Neural crest cell (in vitro differentiated cells): ENCODE measurements at places on chromosomes 11 and 22.

- no peak for DNase-seq
Measured at GRCh38 chr11:117919341-117919740, 9.9 kb downstream of the TMPRSS13 start.

DNA sequence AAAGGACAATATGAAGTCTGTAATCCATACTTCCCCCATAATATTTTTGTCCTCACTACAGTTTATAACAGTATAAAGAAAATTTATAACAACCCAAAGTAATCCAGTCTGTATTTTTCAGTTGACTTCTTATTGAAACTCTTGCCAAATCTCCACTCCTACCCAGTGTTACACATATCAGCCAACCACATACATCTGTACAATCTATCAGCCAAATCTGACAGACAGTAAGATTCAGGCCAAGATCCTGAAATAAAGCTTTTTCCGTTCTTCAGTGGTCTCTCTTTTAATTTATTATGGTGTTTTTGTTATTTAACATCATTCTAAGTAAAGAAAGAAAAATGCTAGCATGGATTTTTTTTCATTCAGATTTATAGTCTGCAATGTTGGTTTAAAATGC is 2370.9 kb upstream of the RAG2 start:
- no peak for DNase-seq

GRCh38 chr11:107198490-107199007 is 180.3 kb upstream of the GUCY1A2 start:
- no peak for DNase-seq

DNA sequence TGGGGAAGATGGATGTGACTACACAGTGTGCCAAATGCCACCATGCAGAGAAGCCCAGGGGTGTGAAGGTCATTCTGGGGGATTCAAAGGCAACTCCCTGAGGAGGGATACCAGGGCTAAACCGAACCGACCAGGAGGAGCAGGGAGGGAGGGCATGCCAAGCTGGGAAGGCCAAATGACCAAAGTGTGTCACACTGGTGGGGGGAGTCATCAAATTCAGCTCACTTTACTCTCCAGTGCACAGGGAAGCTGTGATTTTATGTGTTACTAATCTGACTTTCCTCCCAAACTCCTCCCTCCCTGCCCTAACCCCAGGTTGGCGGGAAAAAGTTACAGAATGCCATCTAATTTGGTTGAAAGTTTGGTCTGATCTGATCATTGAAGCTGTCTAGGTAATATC is 29.7 kb upstream of the TSKU start:
- no peak for DNase-seq

- no peak for DNase-seq
Measured at GRCh38 chr11:77409046-77409445, 64.8 kb downstream of the PAK1 start.

DNA sequence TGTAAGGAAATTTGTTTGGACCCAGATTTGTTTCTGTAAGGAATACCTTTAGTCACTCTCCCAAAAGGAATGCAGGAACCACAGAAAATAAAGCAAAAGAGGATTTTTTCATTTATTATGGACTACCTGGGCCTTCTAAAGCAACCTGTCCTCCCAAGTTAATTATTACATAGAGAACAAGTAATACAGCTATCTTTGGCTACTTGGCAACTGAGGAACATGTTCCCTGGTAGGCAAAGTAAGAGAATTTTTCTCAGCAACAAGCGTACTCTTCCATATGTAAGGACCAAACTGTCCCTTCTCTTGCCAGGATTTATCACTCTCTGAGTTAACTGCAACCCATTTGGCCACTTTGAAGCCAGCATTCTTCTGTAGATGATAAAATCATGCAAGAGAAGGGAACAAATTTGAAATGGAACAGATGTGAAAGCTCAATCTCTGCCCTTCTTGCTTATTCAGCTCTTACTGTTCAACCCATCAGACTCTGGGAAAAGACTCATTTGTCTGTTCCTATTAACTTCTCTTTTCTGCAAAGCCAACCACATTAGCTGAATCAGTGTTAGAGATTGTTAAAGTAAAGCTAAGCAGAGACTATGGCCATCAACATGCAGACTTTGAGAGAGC is 190.2 kb downstream of the SWAP70 start:
- DNase-seq = no peak

DNA sequence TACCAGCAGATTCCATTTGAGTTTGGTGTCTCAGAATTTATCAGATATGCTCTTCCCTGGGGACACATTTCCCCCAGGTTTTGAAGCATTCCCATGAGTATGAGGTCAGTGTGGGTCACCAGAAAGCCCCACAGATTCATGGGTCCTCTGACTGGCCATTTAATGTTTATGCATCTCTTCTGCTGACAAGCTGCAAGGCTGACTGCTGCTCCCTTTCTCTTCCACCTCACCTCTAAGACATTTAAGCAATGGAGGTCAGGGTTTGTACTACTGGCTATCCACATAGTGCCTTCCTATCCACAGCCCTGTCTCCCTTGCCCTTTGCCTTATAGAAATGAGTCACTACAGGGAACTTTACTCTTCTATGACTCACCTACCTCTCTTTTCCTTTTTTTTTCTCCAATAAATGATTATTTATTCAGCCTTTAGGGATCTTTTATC is 106.0 kb upstream of the TIMP3 start:
- no peak for DNase-seq

- no peak for DNase-seq
Measured at GRCh38 chr22:37026325-37026724, 6.8 kb downstream of the MPST start.

GRCh38 chr22:20031732-20032406 is 11.0 kb downstream of the TANGO2 start:
- DNase-seq = no peak

DNA sequence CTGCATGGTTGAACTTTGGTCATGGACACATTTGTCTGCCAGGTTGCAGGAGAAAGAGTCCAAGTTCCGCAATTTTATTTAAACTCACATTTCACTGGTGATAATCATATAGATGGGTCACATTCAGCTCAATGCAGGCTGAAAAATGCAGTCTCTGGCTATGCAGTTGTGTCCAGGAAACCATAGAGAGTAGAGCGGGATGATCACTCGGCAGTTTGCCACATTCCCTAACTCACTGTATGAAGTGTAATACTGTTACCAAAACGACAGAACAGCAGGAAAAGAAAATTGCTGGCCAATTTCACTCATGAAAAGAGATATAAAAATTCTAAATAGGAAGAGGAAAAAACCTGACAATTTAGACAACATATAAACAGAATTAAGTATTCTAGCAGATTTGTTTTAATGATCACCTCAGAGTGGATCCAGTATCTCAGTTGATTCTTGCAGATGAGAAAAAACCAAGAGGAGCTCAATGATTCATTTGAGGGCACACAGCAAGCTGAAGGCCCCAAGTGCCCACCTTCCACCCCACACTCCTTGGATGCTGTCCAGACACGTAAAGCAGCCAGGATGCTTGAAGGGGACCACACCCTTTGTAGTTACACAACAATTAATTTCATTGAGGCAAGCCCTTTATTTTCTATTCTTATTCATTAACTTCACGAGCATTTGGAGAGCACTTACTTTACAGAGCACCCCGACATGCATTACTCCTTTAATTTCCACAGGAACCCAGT is 422.3 kb downstream of the SOX6 start:
- no peak for DNase-seq

- peak; percentile 72 for DNase-seq
Measured at GRCh38 chr22:33018232-33018864, 39.8 kb downstream of the SYN3 start.

DNA sequence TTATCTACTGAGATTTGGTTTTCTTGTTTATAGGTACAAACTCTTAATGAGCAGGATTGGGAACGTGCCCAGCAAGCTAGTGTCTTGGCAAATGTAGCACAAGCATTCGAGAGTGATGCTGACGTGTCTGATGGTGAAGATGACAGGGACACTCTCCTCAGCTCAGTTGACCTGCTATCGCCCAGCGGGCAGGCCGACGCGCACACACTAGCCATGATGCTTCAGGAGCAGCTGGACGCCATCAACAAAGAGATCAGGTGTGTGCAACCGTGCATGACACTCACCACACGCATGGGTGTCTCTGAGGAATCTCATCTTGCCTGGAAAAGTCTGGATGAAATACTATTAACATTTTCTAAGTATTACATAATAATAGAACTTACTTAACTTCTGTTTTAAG is 54.7 kb upstream of the CTTN start:
- no peak for DNase-seq

DNA sequence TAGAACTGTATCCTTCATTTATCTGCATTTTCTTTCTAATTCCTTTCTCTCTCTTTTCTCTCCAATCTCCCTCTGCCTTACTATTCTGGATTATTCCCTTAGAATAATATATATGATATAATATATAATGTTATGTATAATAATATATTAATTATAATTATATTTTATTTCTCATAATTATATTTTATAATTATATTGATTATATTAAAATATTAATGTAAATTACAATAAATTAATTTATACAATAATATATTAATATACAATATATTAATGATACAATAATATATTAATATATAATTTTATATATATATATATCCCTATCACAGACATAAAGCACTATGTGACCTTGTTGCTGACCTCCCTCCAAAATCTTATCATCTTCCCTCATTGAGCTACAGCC is 661.3 kb upstream of the CHORDC1 start:
- no peak for DNase-seq

DNA sequence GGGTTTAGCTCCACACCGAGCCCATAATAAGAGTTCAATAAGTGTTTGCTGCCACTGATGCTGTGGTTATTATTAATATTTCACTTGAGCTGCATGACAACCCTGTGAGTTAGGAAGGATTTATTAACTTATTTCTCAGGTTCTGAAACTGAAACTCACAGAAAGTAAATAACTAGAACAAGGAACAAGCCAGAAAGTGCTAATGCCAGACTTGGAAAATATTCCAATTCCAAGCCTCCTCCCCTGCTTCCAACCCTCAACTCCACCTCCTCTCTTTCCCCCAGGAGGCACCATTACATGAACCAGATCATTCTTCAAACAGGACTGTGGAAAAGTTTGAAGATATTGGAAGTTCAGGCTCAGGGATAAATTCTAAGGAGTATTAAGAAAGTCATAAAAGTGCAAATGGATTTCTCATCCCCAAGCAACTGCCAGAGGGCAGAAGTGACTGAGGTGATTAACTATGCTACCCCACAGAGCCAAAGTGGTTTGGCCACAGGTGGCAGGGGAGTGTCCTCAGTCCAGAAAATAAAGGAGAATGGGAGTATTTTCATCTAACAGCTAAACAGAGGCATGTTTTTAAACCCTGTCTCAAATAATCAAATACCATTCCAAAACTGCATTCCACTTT is 3.2 kb upstream of the FJX1 start:
- DNase-seq = no peak

DNA sequence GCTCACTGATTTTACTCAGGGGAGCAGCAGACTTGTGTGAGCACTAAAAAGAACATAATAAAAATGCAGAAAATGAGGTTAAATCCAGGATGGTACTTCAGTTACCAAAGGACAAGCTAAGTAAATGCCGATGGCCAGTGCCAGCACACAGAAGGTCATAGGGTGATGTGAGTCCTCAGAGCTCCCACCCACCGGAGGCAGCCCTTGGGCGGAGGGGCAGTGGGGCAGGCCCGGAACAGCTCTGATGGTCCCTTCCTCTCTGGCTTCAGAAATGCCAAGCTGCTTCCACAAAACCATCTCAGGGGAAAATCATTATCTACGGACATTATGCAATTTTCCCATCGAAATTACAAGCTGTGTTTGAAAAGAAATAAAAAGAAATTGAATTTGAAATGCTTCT is 124.5 kb downstream of the RRAS2 start:
- no peak for DNase-seq

GRCh38 chr22:27927608-27928007 is 8.6 kb upstream of the PITPNB start:
- DNase-seq = no peak

- DNase-seq = no peak
Measured at GRCh38 chr22:24752088-24752623, 22.4 kb downstream of the PIWIL3 start.

- DNase-seq = no peak
Measured at GRCh38 chr11:76200006-76200940, 6.0 kb downstream of the WNT11 start.

DNA sequence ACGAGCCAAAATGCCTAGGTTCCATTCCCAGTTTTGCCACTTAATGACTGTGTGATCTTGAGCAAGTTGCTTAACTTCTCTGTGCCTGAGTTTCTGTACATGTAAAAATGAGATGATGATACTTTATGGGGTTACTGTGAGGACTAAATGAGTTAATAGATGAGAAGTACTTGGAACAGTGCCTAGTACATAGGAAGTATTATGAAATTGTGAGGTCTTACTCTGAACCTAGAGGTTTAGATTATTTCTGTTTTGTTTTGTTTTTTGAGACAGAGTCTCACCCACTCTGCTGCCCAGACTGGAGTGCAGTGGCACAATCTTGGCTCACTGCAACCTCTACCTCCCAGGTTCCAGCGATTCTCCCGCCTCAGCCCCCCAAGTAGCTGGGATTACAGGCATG is 227.0 kb upstream of the POU2AF2 start:
- DNase-seq = no peak

- DNase-seq = no peak
Measured at GRCh38 chr11:100712583-100712982, 25.5 kb downstream of the ARHGAP42 start.

DNA sequence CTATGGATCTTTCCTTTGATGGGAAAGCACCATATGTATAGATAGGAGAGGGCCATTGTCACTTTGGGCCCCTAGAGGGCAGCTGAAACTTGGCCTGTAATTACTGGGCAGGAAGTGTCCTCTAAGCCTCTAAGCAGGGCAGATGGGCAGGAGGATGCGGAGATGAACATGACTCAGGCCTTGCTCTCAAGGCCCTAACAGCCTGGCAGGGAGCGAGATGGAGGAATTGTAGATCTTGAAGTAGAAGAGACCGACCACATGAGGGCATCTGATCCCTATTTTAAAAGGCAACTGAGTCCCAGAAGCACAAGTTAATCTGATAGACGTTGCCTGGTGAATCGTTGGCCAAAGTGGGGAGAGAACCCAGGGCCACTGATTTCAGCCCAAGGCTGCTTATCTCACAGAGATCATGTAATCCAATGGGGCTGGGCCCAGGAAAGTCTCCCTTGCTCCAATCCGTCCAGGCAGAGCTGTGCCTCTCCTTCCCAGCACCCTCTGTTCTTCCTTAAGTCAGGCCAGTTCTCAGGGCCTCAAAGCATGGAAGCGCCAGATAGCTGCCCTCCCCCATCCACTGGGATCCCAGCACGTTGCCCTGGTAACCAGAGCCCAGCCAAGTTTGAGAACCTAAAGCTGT is 2.5 kb upstream of the SEPTIN3 start:
- DNase-seq = no peak

DNA sequence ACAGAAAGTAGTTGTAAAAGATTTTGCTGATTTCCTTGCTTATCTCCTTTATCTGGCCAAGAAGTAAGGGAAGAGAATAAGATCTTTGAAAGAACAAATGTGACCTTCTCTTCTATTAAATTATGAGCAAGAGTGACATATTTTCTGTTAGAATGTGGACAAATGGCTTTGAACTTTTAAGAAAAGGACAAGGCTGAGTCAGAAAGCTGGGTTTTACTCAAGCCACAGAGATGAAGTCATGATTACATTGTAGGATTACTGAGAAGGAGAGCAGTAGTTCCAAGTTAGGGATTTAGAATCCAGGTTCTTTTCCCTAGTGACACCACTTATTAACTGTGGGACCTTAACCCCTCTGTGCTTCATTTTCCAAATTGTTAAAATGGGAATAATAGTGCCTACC is 13.5 kb downstream of the CCDC90B start:
- no peak for DNase-seq

- DNase-seq = no peak
Measured at GRCh38 chr22:47205081-47205491, 442.6 kb downstream of the TBC1D22A start.
